ENCODE measurements at places on chromosomes 5 and 9.

DNA sequence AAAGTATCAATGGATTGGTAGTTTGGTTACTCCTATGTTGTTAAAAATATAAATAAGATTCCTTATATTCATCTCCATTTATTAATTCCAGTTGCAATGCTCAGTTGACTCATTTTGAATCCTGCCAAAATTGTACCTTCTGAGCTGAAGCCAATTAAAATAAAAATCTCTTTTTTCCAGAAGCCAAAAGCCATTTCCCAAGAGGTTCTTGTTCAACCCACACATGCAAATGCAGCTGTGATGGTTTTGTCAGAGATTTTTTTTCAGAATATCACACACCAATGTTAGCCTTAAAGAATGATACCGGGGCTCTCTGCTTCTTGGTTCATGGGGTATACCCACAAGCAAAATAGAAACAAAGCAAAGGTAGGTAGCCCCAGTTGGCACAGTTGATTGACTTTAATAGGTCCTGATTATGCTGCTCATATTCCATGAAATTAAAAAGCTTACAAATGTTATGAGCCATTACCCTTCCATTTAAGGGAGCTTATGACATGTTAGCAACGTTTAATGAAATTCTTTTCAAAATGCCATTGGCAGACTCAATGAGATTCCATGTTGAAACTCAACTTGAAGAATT lies 208.0 kb downstream of the SGCD start:
- no peak for DNase-seq

GRCh38 chr5:23208959-23209431 lies 298.4 kb upstream of the PRDM9 start:
- DNase-seq, result peak; percentile 42

- no peak for DNase-seq
These were observed 99.7 kb downstream of the NPR3 start for GRCh38 chr5:32810804-32811203.

- DNase-seq, result no peak
These were observed 640.0 kb downstream of the RAB3C start for GRCh38 chr5:59222687-59223511.

- peak; percentile 65 for DNase-seq
These were observed 8.4 kb upstream of the SETD9 start for GRCh38 chr5:56900858-56901578.

DNA sequence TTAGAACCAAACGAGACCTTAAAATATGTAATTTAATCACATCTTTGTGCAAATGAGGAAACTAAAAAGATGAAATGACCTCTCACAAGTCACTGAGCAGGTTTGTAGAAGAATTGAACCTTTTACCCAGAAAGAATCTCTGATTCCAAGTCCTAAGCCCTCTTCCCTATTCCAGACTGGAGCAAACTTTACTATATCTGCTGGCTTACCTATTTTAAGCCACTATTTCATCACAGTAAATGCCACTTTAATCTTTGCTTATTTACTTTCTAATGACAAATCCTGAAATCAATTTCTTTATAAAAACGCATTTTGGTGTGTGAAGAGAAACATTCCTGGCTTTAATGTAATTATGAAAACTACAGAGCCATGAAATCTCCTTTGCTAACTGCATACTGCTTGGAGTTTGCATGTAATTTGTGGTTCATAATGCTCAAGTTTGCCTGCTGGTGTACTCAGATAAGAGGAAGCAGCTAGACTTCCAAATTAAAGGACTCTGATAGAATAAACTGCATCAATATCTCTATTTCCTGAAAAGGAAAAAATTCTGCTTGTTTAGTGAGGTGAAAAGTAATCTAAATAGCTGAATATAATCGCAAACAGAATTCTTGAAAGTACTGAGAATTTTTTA lies 121.2 kb downstream of the RAB3C start:
- DNase-seq, result no peak

DNA sequence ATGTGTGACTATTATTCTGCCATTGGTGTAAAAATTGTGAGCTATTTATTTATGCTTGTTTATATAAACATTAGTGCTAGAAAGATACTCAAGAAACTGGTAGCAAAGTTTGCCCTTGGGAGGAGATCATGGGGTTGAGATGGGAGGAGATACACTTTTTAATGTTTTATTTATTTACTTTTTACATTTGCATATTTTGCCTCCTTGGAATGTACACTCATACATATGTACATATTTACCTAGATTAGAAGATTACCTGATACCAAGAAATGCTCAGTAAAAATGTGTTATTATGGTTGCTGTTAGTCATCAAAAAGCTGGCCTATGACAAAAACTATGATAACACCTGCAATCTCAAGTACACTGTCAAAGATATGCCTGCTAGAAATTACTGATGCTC lies 195.2 kb downstream of the KCTD16 start:
- DNase-seq, result no peak

DNA sequence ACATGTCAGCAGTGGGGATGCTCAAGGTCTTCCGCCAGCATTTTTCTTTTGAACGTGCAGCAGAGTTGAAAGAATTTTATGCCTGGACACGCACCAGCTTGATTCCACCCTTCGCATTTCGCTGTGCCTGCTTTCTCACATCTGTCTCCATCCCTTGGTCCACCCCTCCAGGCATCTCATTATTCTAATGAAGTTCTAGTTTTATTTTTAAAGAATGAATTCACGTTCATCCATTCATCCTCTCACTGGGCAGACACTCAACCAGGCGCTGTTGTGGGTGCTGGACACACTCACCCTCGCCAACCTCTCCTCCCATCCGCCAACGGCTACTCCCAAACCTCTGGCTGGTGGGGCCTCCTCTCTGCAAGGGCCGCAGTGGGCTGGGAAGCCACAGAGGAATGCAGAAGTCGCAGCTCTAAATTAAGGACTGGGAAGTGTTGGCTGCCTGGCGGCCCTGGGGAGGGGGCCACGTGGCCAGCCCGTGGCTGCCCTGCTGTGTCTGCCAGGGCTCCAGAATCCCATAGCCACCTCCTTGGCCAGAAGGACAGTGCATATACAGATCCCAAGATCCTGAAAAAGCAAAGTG lies 6.7 kb downstream of the SUSD3 start:
- no peak for DNase-seq

DNA sequence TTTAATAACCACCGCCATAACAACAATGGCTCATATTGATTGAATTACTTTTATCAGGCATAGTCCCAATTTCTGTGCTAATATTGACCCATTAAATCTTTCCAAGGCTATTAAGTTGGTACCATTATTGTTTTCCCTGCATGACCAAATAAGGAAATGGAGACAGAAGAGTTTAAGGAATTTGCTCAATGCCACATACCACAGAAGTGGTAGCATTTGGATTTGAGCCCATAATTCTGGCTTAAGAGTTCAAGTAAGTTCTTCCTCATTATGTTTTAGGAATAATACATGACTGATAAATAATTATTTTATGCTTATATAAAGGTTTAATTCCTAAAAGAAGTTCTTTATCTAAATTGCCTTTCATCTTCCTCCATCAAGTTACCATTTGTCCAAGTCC lies 43.4 kb upstream of the HAPLN1 start:
- no peak for DNase-seq

DNA sequence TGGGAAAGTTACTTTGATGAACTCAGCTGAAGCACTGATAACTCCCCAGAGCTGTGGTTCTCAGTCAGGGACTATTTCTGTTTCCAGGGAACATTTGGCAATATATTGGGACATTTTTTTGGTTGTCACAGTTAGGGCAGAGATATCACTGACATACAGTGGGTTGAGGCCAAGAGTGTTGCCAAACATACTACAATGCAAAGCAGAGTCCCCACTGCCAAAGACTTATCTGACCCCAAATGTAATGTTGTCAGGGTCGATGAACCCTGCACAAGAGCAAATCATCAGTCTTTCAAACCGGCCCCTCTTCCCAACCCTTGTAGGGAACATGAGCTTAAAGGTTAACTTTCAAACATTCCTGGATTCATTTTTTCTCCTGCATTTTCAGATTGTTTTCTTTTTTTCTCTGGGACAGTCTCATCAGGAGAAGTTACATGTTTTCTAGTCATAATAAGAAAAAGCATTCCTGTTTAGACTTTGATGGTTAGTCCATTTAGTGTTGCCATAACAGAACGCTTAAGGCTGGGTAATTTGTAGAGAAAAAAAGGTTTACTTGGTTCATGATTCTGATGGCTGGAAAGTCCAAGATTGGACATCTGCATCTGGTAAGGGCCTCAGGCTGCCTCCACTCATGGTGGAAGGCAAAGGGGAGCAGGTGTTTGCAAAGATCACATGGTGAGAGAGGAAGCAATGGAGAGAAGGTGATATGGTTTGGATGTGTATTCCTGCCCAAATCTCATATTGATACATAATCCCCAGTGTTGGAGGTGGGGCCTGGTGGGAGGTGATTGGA lies 18.8 kb upstream of the SUB1 start:
- no peak for DNase-seq

GRCh38 chr5:67366691-67367395 lies 170.2 kb upstream of the CD180 start:
- DNase-seq, result no peak

- DNase-seq, result peak; percentile 38
These were observed 603 bp downstream of the PPIP5K2 start for GRCh38 chr5:103120607-103121200.

DNA sequence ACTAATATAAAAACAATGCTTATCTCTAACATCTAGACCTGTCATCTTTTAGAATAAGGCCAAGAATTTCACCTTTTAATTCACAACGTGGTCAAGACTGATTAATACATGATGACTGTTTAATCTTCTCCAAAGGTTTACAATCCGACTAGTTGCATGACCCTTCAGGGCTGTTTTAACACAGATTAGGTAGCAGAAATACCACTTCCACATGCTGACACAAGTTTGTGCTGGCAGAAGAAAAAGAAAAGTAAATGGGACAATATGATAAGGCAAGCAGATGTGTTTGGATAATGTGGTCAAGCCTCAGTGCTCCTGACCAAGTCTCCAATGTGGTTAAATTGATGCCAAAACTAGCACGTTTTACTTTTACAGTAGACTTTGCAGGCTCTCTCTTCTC lies 31.1 kb downstream of the SEMA6A start:
- DNase-seq, result no peak

- DNase-seq, result peak; percentile 73
These were observed 2.3 kb downstream of the FAM221B start for GRCh38 chr9:35826071-35826701.

- DNase-seq, result no peak
These were observed 393.0 kb downstream of the NTRK2 start for GRCh38 chr9:85062385-85063022.

DNA sequence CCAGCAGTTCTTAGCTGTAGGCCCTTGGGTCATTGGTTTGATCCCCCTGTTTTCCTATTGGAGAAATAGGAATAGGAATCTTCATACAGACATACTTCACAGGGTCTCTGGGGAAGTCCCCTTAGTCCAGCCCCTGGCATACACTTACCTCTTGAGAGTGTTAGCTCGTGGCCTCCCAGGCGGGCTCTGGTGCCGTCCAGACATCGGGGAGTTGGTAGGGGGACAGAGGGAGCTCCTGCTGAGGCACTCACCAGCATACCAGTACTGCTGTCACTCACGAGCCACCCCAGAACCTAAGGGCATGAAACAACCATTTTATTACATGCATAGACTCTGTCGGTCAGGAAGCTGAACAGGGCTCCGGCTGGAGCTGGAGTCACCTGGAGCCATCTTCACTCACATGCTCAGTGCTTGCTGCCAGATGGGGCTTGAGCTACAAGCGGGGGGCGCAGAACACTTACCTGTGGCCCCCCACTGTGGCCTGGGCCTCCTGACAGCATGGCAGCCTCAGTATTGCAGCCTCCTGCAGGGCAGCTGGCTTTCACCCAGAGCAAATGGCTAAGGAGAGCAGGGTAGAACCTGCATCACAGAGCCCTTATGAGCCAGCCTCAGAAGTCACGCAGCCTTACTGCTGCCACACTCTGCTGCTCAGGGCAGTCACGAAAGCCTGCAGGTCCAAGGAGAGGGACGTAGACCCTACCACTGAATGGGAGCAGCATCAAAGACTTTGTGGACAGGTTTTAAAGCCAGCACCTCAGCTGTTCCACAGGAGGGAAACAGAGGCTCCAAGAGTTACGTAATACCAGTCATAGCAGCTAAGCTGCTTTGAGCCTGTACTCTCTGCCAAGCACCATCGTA lies 58.3 kb upstream of the ANGPTL2 start:
- no peak for DNase-seq

GRCh38 chr5:139340051-139340450 lies 1.6 kb upstream of the PAIP2 start:
- DNase-seq, result no peak

GRCh38 chr9:83239747-83240146 lies 176.8 kb upstream of the RASEF start:
- no peak for DNase-seq

DNA sequence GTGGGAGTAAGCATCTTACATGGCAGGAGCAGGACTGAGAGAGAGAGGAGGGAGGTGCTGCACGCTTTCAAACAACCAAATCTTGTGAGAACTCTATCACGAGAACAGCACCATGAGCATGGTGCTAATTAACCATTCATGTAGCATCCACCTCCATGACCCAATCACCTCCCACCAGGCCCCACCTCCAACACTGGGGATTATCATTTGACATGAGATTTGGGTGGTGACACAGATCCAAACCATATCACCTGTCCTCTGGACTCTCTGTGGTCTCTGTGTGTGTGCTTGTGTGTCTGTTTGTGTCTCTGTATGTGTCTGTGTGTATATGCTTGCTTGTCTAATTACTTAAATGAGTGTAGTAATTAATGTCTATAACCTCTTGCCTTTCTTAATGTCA lies 31.1 kb downstream of the SEC61B start:
- no peak for DNase-seq

DNA sequence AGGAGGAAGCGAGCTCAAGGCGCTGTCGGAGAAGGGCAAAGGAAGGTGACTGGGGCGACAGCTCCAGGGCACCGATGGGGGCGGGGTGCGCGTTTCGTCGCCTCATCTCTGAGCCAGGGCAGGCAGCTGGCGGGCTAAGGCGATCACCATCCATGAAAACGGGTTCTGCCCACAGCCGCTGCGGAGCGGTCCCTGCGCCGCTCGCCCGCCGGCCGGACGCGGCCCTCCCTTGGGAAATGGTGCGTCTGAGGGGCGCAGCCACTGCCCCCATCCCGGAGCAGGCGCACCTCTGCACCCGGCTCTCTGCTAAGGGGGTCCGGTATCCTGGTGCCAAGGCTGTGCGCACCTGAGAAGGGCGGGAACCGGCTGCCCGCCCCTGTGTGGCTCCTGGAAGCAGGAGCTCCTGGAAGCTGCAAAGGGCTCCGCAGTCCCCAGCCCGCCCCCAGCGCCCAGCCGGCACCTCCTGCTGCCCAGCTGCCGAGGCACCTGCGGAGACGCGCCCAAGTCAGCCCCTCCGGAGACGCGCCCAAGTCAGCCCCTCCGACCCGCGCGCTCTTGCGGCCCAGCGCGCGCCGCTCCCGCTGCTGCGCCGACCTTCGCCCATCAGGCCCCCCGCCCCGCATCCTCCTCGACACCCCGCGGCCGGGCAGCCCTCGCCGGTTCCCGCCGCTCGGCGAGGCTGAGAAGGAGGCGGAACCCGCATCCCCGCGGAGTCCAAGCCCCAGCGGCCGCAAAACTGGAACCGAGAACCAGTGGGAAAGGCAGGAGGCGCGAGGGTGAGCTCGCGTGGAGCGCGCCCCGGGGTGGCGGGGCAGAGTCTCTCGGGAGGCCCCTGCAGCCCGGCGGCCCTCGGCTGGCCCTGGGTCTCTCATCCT lies 757 bp downstream of the ANKRD34B start:
- no peak for DNase-seq

- DNase-seq, result no peak
These were observed 25.8 kb upstream of the UGT3A1 start for GRCh38 chr5:36017004-36017403.
